Immature natural killer cell (primary cell): ENCODE measurements at places on chromosomes 12 and 14. TPM values are rescaled to one million over a fixed set of nuclear protein-coding genes. Genes with fewer than 3 reads are reported as not detected.

GRCh38 chr14:31963587-31963986 is 113.5 kb upstream of the ARHGAP5 start:
- H3K27me3 ChIP-seq: peaks cover 2% of the 10 kb centered on the region
- no peak for DNase-seq
- H3K27ac ChIP-seq: no peak overlapping the region

GRCh38 chr14:28759653-28760313 is 6.8 kb upstream of the FOXG1 start:
- DNase-seq: no peak
- no peak overlapping the region for H3K27ac ChIP-seq
- no peaks in the 10 kb centered on the region for H3K4me1 ChIP-seq
- peaks cover 8% of the 10 kb centered on the region for H3K36me3 ChIP-seq

DNA sequence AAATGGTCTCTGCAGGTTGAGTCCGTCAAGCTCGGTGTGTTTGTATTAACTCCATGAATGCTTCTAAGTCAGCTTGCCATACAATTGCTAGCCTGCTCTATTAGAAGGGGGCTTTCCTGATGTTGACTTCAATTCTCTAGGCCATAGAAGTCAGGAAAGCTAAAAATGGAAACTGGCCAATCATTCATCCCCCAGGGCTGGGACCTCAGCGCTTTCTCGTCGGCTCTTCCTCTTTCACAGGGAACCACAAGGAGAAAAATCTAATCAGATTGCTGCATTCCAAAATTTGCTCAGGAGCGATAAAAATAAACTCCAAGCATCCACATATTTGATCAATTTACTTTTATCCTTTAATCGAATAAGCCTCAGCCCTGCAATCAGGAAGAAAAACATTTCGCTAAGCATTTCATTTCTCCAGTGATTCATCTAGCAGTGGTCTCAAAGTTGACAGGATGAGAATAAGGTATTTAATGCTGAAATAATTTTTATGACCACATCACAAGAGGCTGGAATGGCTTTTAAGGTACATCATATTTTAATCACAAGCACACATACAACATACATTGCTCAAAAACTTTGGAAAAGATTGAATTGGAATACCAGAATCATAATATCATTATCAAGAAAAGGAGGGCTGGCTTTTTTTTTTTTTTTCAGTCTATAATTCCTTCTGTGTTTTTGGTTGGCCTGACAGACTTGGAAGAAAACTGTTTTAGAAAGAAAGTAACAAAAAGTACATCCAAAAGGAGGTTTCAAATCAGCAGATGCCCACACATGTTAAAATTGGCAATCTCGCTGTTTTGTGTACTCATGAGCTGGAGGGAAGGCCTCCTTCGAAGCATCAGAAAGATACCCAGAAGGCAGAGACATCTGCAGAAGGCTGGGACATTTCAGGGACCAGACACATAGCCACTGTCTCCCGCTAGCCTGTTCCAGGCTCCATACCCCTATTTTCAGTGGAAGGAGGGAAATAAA is 316.3 kb downstream of the NUAK1 start:
- H3K27me3 ChIP-seq: peaks cover 4% of the 10 kb centered on the region
- H3K36me3 ChIP-seq: no peaks in the 10 kb centered on the region
- H3K4me1 ChIP-seq: no peaks in the 10 kb centered on the region
- no peak for DNase-seq
- no peak overlapping the region for H3K27ac ChIP-seq
- no peak overlapping the region for H3K4me3 ChIP-seq

DNA sequence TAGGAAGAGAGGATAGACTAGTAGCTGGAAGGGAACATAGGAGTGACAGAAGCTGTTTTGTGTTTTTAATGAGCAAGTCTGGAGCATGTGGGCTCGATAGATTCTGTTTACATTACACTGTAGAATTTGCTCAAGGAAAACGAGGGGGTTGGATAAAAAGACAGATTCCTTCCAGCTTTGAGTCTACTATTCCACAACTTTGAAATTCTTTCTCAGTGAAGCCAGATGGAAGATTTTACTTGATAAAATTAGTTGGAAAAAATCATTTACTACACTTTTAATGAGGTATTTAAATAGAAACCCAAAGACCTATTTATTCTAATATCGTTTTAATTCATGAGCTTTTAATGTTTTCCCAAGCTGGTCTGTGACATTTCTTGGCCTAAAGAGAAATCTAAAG is 19.5 kb upstream of the EPS8 start:
- H3K27me3 ChIP-seq: peaks cover 8% of the 10 kb centered on the region
- DNase-seq: no peak
- H3K4me3 ChIP-seq: no peak overlapping the region
- no peak overlapping the region for H3K27ac ChIP-seq
- H3K4me1 ChIP-seq: no peaks in the 10 kb centered on the region
- H3K36me3 ChIP-seq: no peaks in the 10 kb centered on the region

- no peaks in the 10 kb centered on the region for H3K4me1 ChIP-seq
- no peaks in the 10 kb centered on the region for H3K36me3 ChIP-seq
- no peak overlapping the region for H3K27ac ChIP-seq
- peaks cover 2% of the 10 kb centered on the region for H3K27me3 ChIP-seq
- H3K4me3 ChIP-seq: no peak overlapping the region
Observed at GRCh38 chr14:79325071-79325470, 886.2 kb downstream of the DIO2 start.

The PHC1 gene
- polyA plus RNA-seq: 3.7 TPM

GRCh38 chr12:126700096-126700495 is 1566.9 kb upstream of the TMEM132C start:
- H3K4me1 ChIP-seq: no peaks in the 10 kb centered on the region
- H3K36me3 ChIP-seq: no peaks in the 10 kb centered on the region
- no peak overlapping the region for H3K27ac ChIP-seq
- DNase-seq: no peak

The AQP6 gene
- not detected for polyA plus RNA-seq

- H3K4me1 ChIP-seq: no peaks in the 10 kb centered on the region
- no peak overlapping the region for H3K4me3 ChIP-seq
- H3K27me3 ChIP-seq: no peaks in the 10 kb centered on the region
- H3K36me3 ChIP-seq: peaks cover 4% of the 10 kb centered on the region
- no peak for DNase-seq
- H3K27ac ChIP-seq: no peak overlapping the region
Observed at GRCh38 chr14:63670692-63671091, 29.0 kb upstream of the WDR89 start.
